ENCODE measurements at places on chromosomes 16 and 17.

GRCh38 chr17:8488901-8489300 is 53.2 kb downstream of the NDEL1 start:
- no peak for DNase-seq

GRCh38 chr17:69575346-69575761 is 160.9 kb downstream of the MAP2K6 start:
- no peak for DNase-seq

DNA sequence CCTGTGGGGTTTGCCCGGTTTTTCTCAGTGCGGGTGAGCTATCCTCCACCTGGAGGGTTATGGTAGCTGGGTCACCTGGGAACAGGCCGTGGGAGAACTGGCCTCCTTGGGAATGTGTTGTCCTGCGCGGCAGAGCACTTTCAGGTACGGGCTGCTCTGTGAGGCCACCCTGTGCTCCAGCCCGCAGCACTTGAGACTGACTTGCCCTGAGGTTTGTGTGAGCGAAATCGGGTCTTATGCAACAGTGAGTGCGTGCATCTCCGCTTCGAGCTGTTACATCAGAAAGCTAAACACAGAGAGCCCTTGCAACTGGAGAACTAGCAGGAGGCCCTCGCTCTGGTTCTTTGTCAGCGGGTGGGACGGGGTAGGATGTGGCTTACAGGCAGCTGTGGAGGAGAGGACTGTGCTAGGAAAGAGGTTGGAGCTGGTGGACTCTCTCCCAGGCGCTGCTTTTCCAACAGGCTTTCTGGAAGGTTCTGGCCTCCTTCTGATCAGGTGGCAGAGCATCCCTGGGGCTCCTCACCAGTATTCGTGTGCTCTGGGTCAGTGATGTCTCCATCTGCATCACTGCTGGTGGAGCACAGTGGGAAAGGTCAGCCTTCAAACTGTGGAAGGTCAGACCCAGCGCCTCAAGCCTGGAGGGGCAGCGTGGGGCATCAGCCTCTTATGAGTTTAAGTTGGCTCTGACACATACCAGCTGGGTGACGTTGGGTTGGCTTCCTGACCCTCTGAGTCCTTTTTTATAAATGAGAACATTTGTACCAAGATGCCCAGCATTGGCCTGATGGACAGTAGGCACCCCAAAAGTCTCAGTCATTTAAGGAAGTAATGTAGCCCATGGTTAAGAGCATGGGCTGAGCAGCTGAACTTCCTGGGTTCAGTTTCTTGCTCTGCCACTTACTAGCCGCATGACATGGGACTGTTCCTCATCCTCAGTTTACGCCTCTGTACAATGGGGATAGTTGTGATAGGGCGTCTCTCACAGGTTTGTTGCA is 76.3 kb downstream of the KSR1 start:
- DNase-seq = no peak

DNA sequence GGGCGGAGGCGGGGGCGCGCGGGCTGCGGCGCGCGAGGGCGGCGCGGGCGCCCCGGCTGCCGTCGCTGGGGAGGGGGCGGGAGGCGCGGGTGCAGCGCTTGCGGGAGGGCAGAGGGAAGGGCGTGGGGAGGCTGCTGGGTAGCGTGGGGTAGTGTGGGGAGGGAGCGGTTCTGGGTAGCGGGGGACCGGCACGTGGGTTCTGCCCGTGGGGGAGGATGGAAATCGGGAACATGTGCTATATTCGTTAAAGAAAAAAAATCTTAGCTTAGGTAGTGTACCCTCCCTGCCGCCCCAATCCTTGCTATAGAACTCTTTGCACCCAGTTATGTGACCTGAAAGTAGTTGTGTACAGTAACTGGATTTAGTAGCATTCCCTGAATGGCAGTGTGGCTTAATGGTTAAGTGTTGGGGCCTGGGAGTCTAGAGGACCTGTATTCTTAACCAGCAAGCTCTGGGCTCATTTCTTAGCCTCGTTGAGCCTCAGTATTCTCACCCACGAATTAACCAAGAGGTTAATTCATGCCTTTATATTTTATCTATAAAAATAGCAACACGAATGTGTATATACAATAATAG is 646 bp downstream of the RABEP1 start:
- DNase-seq = peak; percentile 49

DNA sequence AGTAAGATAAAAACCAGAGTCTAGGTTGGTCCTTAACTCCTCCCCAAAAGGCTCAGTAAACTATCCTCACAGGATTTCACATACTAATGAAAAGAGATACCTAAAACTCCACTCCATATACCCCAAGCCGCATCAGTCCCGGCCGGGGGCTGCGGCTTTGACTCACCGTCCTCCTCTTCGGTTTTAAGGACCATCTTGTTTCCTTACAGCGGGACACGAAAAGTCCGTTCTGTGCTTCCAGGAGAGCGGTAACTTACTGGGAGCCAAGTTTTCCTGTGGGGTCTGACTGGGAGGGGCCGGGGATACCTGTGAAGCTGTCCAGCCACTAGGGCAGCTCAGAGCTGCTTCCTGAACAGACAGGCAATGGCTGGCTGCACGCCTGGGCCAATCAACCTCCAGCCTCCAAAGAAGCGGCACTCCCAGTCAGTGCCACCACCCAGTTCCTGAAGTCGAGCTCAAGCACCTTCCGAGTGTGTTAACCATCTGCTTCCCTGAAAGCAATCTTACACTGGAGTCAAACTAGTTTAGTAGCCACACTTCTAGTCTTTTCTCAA is 45.5 kb downstream of the CYTH1 start:
- peak; percentile 38 for DNase-seq

Data from stimulated activated CD4-positive, alpha-beta T cell treated with anti-CD3 and anti-CD28 coated beads, Interleukin-4, amount 100 ng/mL, for 4 hours (primary cell).